ENCODE measurements at places on chromosomes 6 and 20. TPM values are rescaled to one million over a fixed set of nuclear protein-coding genes. Genes with fewer than 3 reads are reported as not detected.

- peaks cover 3% of the 10 kb centered on the region for H3K27me3 ChIP-seq
- H3K4me3 ChIP-seq, result no peak overlapping the region
- DNase-seq, result no peak
Measured at GRCh38 chr20:33263784-33264183, 19.2 kb upstream of the BPIFB1 start.

GRCh38 chr6:109961611-109962041, 16.5 kb upstream of the GPR6 start:
- H3K4me3 ChIP-seq, result no peak overlapping the region
- H3K36me3 ChIP-seq, result no peaks in the 10 kb centered on the region
- no peaks in the 10 kb centered on the region for H3K27me3 ChIP-seq
- no peak overlapping the region for H3K27ac ChIP-seq
- H3K4me1 ChIP-seq, result no peaks in the 10 kb centered on the region

- peak; percentile 58 for DNase-seq
- H3K27ac ChIP-seq, result peak overlapping the region; percentile 78
- no peaks in the 10 kb centered on the region for H3K27me3 ChIP-seq
- peaks cover 10% of the 10 kb centered on the region for H3K4me1 ChIP-seq
- H3K36me3 ChIP-seq, result no peaks in the 10 kb centered on the region
Measured at GRCh38 chr6:31356216-31356945, 598 bp downstream of the HLA-B start.

DNA sequence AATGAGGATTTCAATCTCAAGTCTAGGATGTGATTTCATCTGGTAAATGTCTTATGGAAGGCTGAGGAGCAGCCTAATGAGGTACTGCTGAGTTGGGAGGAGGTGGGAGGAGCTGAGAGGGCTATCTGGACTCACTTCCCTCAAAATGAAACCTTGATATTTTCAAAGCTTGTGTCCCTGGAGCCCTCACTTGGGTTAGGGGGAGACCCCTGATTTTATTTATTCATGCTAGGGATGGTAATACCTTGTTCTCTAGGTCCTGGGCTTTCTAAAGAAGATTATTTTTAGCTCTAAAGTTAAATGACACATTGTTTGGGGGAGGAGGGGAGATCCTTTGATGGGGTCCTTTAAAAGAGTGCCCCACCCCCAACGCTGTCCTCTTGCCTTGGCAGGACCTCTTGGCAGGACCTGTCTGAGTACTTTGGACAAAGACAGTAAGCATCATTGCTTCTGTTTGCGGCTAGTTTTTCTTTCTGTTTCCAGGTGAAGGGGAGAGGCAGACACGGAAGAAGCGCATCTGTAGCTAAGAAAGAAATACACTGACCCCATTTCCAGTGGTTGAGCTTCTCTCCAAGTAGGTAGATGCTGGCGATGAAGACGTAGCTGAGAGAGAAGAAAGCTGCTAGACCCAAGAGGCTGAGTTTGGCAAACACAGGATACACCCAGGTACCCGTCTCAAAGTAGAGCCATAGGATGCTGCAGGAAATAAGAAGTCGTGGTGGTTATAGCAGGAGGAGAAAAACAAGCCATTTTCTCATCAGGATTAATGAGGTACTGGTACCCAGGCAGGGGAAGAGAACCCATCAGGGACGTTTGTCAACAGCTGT, 55.6 kb downstream of the ADTRP start:
- no peak overlapping the region for H3K4me3 ChIP-seq
- H3K36me3 ChIP-seq, result no peaks in the 10 kb centered on the region
- H3K4me1 ChIP-seq, result no peaks in the 10 kb centered on the region
- no peak for DNase-seq
- H3K27ac ChIP-seq, result no peak overlapping the region

DNA sequence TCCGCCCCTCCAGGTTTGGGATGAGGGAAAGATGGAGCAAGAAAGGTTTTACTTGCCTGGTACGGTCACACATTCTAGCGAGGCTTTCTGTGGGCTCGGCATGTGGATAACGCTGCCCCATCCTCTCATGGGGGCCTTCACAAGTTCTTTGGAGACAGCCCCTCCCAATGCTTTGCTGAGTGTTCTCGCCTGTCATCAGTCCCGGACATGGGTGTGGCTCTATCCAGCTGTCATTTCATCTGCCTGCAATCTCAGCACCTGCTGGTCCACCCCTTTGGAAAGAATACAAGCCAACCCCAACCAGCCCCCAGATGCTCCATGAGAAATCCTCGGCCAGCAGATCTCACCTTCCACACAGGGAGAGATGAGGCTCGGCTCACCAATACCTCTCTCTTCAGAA, 30.3 kb upstream of the MDGA1 start:
- no peak for DNase-seq
- no peak overlapping the region for H3K27ac ChIP-seq
- no peaks in the 10 kb centered on the region for H3K27me3 ChIP-seq
- H3K4me3 ChIP-seq, result no peak overlapping the region

DNA sequence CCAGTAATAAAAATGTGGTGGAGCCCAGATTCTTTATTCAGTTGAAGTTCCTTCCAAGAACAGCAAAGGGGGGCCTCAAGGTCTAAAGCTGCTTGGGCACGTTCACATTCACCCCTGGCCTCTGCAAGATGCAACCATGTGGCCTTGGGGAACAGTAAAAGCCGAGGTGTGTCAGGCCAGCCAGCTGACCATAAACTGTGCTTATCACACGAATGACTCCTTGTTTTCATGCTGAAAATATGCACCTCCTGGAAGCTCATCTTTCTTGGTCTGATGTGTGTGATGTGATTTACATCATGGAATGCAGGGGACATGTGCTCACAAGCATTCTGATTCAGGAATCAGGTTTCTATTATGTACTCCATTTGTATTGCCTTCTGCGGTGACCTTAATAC, 211.6 kb upstream of the MARCKS start:
- DNase-seq, result peak; percentile 46
- H3K27ac ChIP-seq, result peak overlapping the region; percentile 24
- H3K27me3 ChIP-seq, result no peaks in the 10 kb centered on the region
- peaks cover 76% of the 10 kb centered on the region for H3K4me1 ChIP-seq

DNA sequence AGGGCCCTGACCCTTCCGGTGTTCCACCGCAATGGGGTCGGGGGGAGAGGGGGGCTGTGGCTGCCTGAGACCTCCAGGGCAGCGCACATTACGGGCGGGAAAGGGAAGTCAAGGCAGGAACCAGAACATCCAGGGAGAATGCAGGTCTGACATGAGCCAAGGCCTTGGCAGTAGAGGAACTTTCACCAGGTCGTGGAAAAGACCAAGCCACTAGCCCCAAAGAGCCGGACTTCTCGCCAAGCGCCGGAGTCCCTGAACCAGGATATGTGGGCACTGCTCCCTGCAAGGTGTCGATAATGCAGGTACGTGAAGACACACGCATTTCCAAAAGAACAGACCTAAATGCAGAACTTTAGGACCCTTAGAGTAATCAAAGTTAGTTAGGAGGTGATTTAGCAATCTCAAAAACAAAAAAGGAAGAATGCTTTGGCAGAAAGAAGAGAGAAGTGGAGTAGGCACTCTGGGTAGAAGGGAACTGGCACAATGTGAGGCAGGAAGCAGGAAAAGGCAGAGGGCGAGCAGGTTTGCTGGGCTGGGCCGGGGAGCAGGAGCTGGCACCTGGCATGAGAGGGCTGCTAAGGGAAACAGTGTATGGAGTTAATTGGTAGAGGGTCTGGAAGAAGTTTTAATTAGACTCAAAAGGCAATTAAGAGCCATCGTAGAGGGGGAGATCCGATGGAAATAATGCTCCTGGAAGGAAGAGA, 14.3 kb downstream of the POU3F2 start:
- peaks cover 26% of the 10 kb centered on the region for H3K4me1 ChIP-seq
- H3K4me3 ChIP-seq, result no peak overlapping the region
- no peaks in the 10 kb centered on the region for H3K36me3 ChIP-seq
- peaks cover 50% of the 10 kb centered on the region for H3K27me3 ChIP-seq
- DNase-seq, result no peak
- no peak overlapping the region for H3K27ac ChIP-seq

DNA sequence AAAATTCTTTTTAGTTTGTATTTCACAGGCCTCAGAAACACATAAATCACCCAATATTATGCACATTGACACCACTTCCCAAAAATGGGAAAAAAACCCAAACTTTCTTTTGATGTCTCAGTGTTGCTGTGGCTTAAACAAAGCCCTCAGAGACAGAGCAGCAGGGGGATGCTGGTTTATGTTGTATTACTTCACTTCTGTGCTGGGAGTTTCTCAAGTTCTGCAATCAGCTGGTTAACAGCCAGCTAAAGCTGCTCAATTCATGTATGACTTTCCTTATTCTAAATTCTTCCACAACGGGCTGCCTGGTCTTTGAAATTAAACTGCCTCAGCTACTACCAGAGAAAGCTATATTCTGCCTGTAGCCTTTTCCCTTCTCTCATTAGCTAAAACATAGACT, 5.6 kb downstream of the FILIP1 start:
- H3K36me3 ChIP-seq, result no peaks in the 10 kb centered on the region
- H3K4me1 ChIP-seq, result no peaks in the 10 kb centered on the region
- no peak overlapping the region for H3K4me3 ChIP-seq
- no peak overlapping the region for H3K27ac ChIP-seq
- DNase-seq, result no peak
- H3K27me3 ChIP-seq, result no peaks in the 10 kb centered on the region

DNA sequence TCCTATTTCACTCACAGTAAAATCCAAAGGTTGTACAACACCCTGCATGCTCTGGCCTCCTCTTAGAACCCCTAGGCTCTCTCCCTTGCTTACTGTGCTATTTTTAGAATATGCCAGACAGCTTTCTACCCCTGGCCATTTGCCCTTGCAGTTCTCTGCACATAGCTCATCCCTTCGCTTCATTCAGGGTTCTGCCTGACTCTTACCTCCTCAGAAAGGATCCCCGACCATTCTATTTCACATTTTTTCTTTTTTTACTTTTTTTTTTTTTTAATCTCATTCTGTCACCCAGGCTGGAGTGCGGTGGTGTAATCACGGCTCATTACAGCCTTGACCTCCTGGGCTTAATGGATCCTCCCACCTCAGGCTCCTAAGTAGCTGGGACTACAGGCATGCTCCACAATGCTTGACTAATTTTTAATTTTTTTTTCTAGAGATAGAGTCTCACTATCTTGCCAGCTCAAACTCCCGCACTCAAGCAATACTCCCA, 33.6 kb downstream of the COMMD7 start:
- H3K27ac ChIP-seq, result no peak overlapping the region
- no peaks in the 10 kb centered on the region for H3K27me3 ChIP-seq
- H3K4me3 ChIP-seq, result no peak overlapping the region
- no peak for DNase-seq
- H3K36me3 ChIP-seq, result peaks cover 5% of the 10 kb centered on the region

DNA sequence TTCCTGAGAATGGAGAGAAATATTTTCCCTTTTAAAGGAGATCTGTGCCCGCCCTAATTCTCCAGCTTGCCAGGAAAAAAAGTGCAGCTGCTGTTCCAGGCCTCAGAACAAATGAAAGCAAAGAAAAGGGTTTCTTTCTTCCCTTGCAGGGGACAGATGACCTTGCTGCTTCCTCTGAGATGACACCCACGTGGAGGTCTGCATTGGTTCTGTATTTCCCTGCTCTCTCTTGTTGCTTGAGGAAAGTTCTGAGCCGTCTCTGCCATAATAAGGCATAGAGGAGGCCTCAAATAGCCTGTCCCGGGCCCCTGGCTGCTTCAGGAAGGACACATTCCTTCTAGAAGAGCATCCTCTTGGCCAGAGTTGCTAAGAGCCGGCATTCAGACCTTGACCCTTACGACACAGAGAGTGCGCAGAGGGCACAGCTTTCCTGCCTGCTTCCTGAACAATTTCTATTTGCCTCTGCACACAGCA, 501.8 kb upstream of the SULF2 start:
- H3K4me3 ChIP-seq, result no peak overlapping the region
- H3K27me3 ChIP-seq, result no peaks in the 10 kb centered on the region
- DNase-seq, result no peak

DNA sequence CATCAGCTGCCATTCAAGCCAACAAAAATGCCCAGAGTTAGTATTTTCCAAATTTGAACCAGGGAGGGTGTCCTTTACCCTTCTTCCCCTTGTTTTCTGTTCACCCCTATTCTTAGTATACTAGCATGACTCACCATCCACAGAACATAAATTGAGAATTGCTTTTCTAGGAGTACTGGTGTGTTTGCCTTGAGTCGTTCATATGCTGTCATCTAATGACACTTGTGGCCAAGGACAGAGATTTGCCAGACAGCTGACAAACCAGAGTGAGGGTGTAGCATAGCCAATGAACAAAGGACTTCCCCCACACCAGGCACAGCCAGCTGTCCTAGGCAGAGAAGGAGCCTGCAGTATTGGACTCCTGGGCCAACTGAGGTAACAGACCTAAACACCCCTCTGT, 62.2 kb downstream of the FILIP1 start:
- no peak overlapping the region for H3K4me3 ChIP-seq

- H3K27ac ChIP-seq, result no peak overlapping the region
- no peaks in the 10 kb centered on the region for H3K27me3 ChIP-seq
- no peaks in the 10 kb centered on the region for H3K36me3 ChIP-seq
- H3K4me1 ChIP-seq, result peaks cover 12% of the 10 kb centered on the region
- H3K4me3 ChIP-seq, result no peak overlapping the region
Measured at GRCh38 chr6:15335385-15335784, 89.5 kb downstream of the JARID2 start.

DNA sequence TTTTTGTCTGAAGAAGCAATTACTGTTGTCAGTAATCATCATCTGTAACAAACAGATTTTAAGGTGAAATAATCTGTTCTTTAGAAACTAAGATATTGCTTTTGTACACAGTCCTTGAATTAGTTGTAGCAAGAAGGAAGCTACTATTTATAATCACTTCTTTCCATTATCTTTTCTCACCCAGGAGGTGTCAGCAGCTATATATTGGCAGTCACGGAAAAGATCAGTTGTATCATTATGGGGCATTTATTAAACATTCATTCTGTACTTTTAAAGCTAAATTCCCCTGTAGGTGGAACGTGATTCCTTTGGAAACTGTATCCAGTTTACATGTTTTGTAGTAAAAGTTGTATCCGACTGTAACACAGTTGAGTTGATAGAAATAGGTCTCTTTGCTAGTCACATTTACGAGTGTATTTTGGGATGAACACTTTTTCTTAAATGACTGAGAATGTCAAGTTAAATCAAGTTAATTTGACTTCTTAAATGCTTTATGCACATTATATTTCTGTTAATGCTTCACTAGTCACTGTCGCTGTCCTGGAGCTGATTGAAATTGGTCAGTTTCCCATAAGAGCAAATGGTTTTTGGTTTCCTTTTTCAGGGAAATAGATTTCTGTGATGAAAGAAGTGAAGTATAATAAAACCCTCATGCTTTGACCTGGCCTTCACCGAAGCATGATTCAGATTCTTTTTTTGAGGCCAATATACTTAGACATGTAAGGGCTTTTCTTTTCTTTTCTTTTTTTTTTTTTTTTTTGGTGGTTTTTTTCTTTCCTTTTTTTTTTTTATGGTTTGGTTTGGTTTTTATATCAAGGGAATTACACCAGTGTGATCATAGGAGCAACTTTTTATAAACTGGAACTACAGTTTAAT, 5.1 kb downstream of the QKI start:
- no peaks in the 10 kb centered on the region for H3K27me3 ChIP-seq
- H3K4me3 ChIP-seq, result no peak overlapping the region
- H3K4me1 ChIP-seq, result peaks cover 53% of the 10 kb centered on the region
- peak overlapping the region; percentile 97 for H3K27ac ChIP-seq

- no peak overlapping the region for H3K27ac ChIP-seq
- no peaks in the 10 kb centered on the region for H3K36me3 ChIP-seq
- H3K4me1 ChIP-seq, result no peaks in the 10 kb centered on the region
- no peaks in the 10 kb centered on the region for H3K27me3 ChIP-seq
- DNase-seq, result no peak
Measured at GRCh38 chr20:60104993-60105803, 147.0 kb downstream of the CDH26 start.

GRCh38 chr6:56073315-56073714, 174.1 kb downstream of the COL21A1 start:
- no peaks in the 10 kb centered on the region for H3K36me3 ChIP-seq
- no peak overlapping the region for H3K27ac ChIP-seq
- no peak for DNase-seq
- H3K27me3 ChIP-seq, result no peaks in the 10 kb centered on the region
- H3K4me1 ChIP-seq, result no peaks in the 10 kb centered on the region
- no peak overlapping the region for H3K4me3 ChIP-seq

Gene CD40
- 8.9 TPM for total RNA-seq

Gene ACOT13
- total RNA-seq, result 3.4 TPM

Gene EDN1
- total RNA-seq, result 19.7 TPM

Gene TLDC2
- total RNA-seq, result not detected

Gene BHLHE23
- not detected for total RNA-seq
